Colonic mucosa (tissue), 4 donors: ENCODE measurements at places on chromosomes 12 and 14. TPM values are rescaled to one million over a fixed set of nuclear protein-coding genes. Genes with fewer than 3 reads are reported as not detected.

Gene ZBTB39
- 3.7 TPM for total RNA-seq

Gene PTPRO
- 26.1 TPM for total RNA-seq

Gene HOXC11
- total RNA-seq, result not detected

Gene AHNAK2
- 21.5 TPM for total RNA-seq

Gene IL22
- not detected for total RNA-seq

Gene KRT6C
- total RNA-seq, result not detected

Gene EFS
- 2.3 TPM for total RNA-seq

Gene SLC35F4
- total RNA-seq, result not detected

Gene EIF2S3B
- 2.7 TPM for total RNA-seq

Gene MIP
- total RNA-seq, result not detected
